Activated naive CD4-positive, alpha-beta T cell treated with anti-CD3 and anti-CD28 coated beads, Interleukin-2, amount 50 U/mL, for 72 hours (primary cell): ENCODE measurements at places on chromosomes 1 and 21. TPM values are rescaled to one million over a fixed set of nuclear protein-coding genes. Genes with fewer than 3 reads are reported as not detected.

GRCh38 chr1:53627031-53627430 lies 111.9 kb downstream of the GLIS1 start:
- DNase-seq, result no peak

DNA sequence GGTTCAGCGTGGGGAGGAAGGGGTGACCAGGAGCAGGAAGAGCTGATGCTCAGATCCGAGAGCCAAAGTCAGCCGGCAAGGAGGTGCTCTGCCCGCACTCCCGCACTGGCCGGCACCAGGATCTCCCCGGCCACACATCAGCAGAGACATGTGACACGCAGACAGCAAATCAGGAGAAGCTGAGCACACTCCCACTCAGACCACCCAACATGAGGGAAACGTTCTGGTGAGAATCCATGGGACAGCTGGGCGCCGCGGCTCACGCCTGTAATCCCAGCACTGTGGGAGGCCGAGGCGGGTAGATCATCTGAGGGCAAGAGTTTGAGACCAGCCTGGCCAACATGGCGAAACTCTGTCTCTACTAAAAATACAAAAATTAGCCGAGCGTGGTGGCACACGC lies 18.6 kb upstream of the PTTG1IP start:
- DNase-seq, result no peak

DNA sequence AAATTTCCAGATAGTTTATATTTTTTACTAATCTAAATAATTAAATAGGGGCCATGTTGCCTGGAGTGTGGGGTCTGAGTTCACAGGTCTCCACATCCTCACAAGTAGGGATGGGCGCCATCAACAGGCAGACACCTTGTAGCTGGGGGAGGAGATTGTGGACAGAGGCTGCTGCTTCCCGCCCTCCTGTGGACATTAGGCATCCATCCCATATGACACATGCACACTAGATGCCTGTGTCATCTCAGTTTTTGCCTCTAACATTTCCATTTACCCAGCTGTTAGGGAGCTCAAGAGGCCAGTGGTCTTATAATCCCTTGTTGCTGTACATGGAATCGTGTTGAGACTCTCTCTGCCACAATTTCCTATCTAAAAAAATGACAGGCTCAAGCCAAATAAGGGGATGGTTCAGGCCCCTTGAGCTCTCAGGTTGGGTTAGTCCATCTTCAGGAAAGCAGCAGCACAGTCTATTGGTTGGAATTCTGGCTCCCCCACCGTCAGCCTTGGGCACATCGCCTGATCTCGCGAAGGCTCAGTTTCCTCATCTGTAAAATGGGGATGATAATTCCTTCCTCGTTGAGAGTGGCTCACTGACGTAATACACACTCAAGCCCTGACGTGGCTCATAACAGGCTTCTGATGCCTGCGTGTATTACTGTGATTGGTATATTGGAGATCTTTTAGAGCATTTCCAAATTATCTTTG lies 13.6 kb downstream of the LHX4 start:
- DNase-seq, result no peak

- DNase-seq, result no peak
Observed at GRCh38 chr1:65056866-65057265, 90.5 kb upstream of the JAK1 start.

DNA sequence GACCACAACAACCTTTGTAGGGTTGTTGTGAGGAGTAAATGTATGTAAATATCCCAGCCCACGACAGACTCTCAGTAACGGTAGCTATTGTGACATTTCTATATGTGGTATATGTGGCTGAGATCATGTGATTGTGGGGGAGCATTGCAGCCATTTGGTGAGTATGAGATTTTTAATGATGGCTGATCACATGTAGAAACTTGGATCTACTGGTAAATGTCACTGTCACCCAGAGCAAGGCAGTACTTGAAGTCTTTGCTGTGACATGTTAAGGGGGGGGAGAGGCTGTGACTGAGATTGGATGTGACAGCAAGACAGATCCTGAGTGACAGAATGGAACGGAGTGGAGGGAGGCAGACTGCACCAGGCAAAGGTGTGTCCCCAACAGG lies 23.9 kb upstream of the MEF2D start:
- no peak for DNase-seq

DNA sequence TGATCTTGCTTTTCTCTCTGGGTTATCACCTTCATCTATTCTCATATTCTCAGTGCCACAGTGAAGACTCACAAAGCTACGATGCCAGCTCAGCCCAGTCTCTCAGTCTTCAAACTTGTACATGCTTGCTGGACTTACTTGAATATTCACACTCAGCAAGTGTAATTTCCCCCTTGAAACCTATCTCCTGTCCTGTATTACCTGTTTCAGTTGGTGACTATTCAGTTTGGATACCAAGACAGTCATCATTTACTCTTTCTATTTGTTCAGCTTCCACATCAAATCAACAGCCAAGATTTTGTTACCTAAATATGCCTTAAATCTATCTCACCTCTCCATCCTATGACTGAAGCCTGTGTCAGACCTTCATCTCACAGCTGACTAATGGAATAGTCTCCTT lies 209.7 kb downstream of the LRRC7 start:
- no peak for DNase-seq

- DNase-seq, result no peak
Observed at GRCh38 chr1:206117151-206117948, at the start of gene AVPR1B. Gene AVPR1B (minus strand): TSS chr1:206117388. CDS start chr1:206116890, 498 bp downstream.

GRCh38 chr21:38916214-38916964 lies 110.7 kb downstream of the ETS2 start:
- DNase-seq, result no peak

DNA sequence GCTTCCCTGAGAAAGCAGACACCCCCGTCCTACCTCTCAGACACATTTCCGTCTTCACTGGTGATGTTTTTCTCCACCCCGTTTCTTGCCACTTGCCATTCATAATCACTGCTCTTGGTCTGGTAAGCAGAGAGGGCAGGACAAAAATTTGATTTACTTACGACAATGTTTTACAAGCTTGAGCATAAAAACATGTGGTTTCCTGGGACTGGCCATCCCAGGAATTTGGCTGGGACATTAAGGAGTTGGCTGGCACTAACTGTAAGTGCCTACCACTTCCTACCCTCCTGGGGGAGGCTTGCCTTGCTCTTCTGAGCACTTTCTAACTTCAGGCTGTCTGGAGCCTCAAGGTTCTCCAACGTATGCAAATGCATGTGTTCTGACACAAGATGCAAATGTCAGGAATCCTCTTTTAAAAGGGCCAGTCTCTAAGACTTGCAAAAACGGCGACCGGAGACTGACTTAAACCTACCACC lies 24.2 kb downstream of the ZBTB18 start:
- DNase-seq, result no peak

DNA sequence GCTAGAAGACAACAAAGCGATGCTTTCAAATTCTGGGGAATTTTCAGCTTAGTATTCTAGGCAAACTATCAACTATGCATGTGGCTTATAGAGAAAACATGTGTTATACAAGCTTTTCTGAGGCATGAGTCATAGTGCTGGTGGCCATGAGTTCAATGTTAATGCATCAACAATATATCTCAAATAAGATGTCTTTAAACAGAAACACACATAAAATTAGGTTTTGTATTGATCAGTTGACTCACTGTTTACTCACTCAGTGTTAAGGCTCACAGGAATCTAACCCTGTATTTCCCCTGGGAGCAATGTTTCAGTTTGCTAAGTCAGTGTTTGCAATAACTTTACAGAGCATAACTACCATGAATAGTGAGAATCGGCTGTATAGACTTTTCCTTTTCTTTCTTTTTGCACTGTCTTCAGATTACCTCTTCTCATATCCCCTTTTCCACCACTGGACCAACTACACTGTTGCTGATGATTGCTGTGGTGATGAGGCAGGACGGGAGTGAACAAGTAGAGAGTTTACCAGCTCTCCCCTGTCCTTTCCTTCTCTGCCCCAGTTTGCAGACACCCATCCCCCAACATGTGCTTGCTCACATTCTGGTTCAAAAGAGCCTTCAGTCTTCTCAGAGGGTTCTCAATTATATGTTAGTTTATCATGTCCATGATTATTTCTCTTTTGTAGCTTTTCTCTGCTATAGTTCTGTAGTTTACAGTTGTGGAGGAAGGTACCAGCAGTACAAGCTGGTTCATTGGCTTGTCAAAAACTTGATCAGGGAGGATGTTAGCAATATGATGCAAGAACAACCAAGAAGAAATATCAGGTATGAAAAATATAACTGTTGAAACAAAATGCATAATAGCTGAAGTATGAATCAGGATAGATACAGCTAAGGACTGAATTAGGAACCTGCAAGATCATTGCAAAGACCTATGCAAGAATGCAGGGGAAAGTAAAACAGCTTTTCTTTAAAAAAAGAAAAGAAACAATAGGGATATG lies 23.9 kb downstream of the CD2 start:
- DNase-seq, result no peak

DNA sequence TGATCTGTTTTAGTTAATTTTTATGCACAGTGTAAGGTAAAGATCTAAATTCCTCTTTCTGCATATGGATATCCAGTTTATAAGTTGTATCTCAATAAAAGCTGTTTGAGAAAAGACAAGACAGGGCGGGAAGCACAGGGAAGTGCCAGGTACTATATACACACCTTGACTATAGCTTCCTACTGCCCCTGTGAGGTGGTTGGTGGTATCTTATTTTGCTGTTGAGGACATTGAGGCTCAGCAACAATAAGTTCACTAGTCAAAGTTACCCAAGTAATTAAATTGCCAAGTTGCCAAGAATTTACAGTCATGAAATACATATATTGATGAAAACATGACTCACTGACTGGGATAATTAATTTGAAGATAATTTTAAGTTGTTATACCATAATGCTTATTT lies 109.1 kb downstream of the CD247 start:
- no peak for DNase-seq

- no peak for DNase-seq
Observed at GRCh38 chr1:25917996-25918395, 11.8 kb upstream of the STMN1 start.

- DNase-seq, result no peak
Observed at GRCh38 chr1:232276651-232277050, 353.3 kb downstream of the SIPA1L2 start.

GRCh38 chr21:37032293-37032692 lies 25.8 kb downstream of the RIPPLY3 start:
- DNase-seq, result no peak

- DNase-seq, result no peak
Observed at GRCh38 chr1:2459757-2460156, 16.3 kb upstream of the PLCH2 start.

GRCh38 chr21:41815652-41816582 lies 49.1 kb upstream of the RIPK4 start:
- no peak for DNase-seq

GRCh38 chr1:227941509-227942020 lies 6.2 kb downstream of the WNT9A start:
- no peak for DNase-seq

DNA sequence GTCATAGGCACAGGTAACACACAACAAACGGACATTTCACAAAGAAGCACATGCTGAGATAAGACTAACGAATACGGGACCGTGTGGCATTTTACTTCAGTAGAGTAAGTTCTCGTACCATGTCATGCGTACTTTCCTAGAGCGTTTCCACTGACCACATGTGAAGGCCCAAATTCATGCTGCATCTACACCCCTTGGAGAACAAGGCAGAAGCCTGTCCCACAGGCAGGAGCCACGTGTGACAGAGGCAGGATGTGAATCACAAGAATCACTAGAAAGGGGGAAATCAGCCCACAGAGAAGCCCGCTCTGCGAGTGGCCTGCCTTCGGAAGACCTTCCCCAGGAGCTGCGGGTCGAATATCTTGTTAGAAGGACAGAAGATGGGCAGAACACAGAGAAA lies 41.8 kb downstream of the URB1 start:
- DNase-seq, result no peak

- no peak for DNase-seq
Observed at GRCh38 chr1:31183126-31183525, 56.6 kb downstream of the NKAIN1 start.

- DNase-seq, result no peak
Observed at GRCh38 chr1:208010487-208011071, 99.7 kb upstream of the CD34 start.

DNA sequence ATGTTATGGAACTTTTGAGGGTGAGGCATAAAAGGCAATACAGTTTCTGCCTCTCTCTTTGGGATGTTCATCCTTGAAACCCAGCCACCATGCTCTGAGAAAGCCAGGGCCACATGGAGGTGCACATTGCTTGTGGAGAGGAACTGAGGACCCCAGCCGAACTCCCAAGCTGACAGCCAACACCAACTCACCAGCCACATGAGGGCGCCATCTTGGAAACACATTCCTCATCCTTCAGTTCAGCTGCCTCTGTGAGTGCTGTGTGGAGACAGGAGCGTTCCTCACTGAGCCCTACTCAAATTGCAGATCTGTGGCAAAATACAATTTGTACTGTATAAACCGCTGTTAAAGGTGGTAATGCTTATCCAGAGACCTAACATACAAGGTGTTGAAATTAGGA lies 137.5 kb downstream of the GABPA start:
- no peak for DNase-seq

DNA sequence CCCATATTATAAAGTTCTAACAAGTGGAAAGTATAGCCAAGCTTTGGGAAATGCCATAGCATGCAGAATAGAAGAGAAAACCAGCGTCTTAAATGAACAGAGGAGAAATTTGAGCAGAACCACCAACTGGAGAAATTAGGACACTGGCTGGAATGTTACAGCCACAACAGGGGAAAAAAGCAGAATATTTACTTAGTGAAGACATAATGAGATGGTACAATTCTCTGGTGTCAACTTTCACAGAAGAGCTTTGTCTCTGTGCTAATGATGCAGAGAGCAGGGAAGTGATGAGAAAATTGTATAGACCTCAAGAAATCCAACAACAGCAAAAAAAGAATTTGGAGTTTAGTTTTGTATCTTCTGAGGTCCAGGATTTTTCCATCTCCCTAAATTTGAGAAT lies 249.7 kb downstream of the KIF26B start:
- no peak for DNase-seq

- DNase-seq, result no peak
Observed at GRCh38 chr1:110736900-110737605, 62.3 kb upstream of the KCNA3 start.

GRCh38 chr1:1510912-1511532 lies 940 bp upstream of the ATAD3A start:
- DNase-seq, result no peak

GRCh38 chr1:85707267-85707989 lies 805 bp downstream of the ZNHIT6 start:
- DNase-seq, result no peak

DNA sequence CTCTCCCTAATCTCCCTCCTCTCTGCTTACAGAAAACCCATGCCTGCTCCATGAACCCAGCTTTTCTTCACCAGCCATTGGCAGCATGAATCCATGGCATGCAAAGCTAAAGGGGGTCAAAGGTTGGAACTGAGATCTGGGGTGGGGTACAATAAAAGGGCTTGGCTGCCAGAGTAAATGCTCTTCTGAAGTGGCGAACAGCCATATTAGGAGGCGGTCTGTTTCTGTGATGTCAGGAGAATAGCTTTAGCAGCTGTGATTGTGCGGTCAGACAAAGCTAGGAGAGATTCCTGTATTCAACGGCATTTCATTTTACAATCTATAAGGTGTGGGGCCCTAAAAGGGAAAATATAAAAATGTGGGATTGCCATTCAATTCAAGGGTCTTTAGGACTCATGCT lies 71.7 kb upstream of the TMPRSS2 start:
- no peak for DNase-seq

GRCh38 chr1:46800742-46801141 lies 1.9 kb downstream of the CYP4B1 start:
- DNase-seq, result no peak

Gene ACOT11
- 4.5 TPM for total RNA-seq

Gene GBP4
- 32.5 TPM for total RNA-seq

Gene ZNF496
- 14.5 TPM for total RNA-seq

Gene CR1L
- total RNA-seq, result not detected

Gene ERICH3
- not detected for total RNA-seq

Gene ALX3
- total RNA-seq, result not detected

Gene IQGAP3
- total RNA-seq, result 30.5 TPM

Gene TPTE
- total RNA-seq, result not detected

Gene CD52
- total RNA-seq, result 698 TPM

Gene S100A8
- total RNA-seq, result not detected
